ENCODE measurements at places on chromosomes 11 and 22.

GRCh38 chr11:114291381-114291780 is 4.8 kb upstream of the NNMT start:
- DNase-seq: no peak

DNA sequence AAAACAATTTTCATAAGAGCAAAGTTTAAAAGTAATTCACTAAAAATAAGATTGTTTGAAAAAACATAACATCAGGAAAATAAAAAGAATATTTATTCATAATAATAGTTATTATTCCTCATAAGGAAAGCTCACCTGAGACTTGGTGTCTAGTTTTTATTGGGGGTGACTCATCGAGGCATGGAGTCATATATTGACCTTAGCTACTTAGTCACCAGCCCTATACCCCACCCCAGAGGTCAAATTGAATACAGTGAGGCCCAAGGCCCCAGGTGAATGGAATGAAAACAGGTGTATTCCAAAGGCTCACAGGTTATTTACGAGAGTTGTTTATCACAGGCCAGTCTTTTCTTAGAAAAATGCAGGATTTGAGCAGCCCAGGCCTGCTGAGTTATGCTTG is 36.9 kb downstream of the CNTF start:
- DNase-seq: no peak

DNA sequence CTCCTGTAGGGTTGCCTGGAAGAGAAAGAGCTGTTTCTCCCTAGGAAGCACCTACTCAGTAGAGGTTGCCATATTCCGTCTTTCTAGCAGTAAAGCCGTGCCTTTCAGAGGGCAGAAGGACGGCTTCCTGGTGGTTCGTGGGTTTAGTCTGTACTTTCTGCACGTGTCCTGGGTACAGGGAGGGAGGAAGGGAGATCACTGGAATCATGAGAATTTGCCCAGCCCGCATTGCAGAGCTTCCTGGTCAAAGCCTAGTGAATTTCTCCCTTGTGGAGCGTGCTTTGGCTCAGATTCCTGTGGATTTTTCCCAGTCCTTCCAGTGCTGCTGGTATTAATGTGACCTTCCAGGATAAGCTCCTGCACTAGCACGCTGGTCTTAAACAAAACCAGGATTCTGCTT is 44.9 kb downstream of the GRAMD1B start:
- DNase-seq: no peak

- no peak for DNase-seq
Measured at GRCh38 chr22:41482319-41482935, 13.5 kb downstream of the ACO2 start.

DNA sequence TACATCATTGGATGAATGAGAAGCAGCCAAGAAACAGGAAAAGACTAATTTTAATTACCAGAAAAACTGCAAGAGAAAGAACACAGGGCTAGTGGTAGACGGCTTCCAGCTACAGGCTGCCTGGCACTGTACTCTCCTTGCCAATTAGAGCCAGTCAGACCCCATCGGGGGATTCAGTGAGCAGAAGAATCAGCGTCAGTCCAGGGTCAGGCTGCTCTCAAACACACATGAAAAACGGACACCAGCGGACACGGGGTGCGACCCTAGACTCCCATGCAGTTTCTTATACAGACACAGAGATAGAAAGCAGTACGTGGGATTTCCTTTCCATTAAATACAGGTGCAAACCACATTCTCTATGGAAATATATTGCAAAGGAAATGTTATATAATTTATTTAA is 1.1 kb upstream of the CNTN5 start:
- DNase-seq: no peak

GRCh38 chr22:27973846-27974245 is 54.8 kb upstream of the PITPNB start:
- DNase-seq: no peak

- DNase-seq: no peak
Measured at GRCh38 chr11:102836290-102836875, 7.0 kb downstream of the MMP3 start.

- DNase-seq: no peak
Measured at GRCh38 chr11:45267052-45267451, 19.1 kb downstream of the SYT13 start.

DNA sequence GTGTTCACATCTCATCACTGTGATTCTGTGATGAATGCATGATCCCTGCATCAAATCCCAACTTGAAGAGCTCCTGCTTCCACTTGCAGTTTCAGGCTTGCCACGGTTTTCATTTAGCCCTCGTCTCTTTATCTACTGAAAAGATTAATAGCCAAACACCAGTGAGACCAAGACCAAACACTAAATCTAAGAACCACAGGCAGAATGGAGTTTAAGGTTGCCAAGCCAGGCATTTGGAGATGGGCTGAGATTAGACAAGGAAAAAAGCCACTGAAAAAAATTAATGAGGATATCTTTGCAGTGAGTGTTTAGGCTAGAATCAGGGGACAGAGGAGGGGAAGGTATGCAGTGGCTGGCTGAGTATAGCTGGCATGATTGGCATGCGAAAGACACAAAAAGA is 227.2 kb upstream of the BLID start:
- no peak for DNase-seq

- DNase-seq: no peak
Measured at GRCh38 chr11:68328374-68329091, 16.1 kb downstream of the LRP5 start.

GRCh38 chr22:46436595-46437175 is 100.7 kb downstream of the CELSR1 start:
- no peak for DNase-seq

DNA sequence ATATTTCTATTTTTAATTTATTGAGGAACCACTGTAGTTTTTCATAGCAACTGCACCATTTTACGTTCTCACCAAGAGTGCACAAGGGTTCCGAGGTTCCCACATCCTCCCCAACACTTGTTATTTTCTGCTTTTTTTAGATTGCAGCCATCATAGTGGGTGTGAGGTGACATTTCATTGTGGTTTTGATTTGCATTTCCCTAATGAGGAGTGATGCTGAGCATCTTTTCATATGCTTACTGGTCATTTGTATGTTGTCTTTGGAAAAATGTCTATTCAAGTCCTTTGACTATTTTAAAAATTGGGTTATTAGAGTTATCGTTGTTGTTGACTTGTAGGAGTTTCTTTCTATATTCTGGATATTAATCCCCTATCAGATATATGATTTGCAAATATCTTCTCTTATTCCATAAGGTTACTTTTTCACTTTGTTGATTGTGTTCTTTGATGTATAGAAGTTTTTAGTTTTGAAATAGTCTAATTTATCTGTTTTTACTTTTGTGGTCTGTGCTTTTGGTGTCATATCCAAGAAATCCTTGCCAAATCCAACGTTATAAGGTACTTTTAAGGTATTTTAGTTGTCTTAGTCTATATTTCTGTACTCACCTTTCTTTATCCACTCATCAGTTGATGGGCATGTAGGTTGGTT is 9.0 kb downstream of the NEAT1 start:
- DNase-seq: no peak

DNA sequence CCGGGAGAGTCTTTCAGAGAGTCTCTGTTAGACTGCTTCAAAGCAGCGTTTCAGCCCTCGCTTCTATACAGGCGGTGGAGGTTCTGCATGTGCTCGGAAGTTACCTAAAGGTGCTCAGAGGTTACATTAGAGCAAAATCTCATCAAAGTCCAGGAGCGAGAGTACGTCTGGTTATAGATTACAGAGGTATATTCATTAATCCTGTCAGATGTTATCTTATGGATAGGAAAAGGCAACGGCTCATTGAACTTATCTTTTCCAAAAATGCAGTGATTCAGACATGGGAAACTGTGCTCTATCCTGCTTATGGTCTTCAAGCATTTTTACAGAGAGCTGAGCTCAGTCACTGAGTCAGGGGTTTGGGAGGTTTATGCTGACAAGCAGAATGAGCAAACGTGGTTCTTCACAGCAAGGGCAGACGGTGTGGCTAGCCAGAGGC is 9.1 kb upstream of the ZBED5 start:
- DNase-seq: no peak

- DNase-seq: no peak
Measured at GRCh38 chr11:93542811-93543229, 371 bp downstream of the SMCO4 start.

DNA sequence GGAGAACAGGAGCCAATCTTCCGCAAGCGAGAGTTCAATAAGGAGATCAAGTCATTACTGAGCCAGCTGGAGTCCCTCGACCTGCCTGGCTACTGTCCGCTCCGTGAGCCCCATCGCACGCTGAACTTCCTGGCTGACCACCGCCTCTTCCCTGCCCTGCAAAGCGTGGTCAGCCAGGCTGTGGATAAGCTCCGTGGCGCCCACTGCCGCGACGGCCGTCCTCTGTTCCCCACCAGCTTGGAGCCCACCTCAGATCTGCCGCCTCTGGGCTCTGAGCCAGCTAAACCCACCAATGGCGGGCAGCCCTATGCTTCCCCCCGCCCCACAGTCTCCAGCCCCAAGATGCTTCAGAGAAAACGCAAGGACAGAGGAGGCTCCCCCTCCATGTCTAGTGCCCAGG is 2.3 kb downstream of the CCDC116 start:
- no peak for DNase-seq

- no peak for DNase-seq
Measured at GRCh38 chr11:74311352-74311926, at the start of gene P4HA3. Gene P4HA3, minus strand, starts transcription at chr11:74311640. Its CDS starts 29 bp downstream, at chr11:74311611.

DNA sequence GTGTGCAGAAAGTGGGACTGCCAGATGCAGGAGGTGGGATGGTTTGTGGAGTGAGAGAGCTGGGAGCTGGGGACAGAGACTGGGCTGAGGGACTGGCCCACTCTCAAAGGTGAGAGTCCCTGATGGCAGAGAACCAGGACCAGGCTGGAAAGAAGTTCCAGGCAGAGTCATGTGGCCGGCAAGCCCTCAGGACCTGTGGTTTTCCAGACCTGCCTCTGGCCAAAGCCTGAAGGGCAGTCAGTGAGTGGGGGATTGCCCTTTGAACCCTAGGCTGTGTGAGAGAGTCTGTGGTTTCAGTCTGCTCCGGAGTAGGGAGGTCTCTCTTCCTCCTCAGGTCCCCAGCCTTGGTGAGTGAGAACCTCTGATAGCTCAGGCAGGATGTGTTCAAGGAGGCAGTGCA is 17.0 kb downstream of the KCNC1 start:
- DNase-seq: no peak

GRCh38 chr11:128474036-128474874 is 113.1 kb downstream of the ETS1 start:
- no peak for DNase-seq

- no peak for DNase-seq
Measured at GRCh38 chr11:32451808-32452207, 16.5 kb upstream of the WT1 start.

- no peak for DNase-seq
Measured at GRCh38 chr11:45094958-45095690, 51.3 kb upstream of the PRDM11 start.

- no peak for DNase-seq
Measured at GRCh38 chr11:890794-891540, 19.6 kb downstream of the CHID1 start.

GRCh38 chr11:128334311-128335044 is 252.9 kb downstream of the ETS1 start:
- no peak for DNase-seq

GRCh38 chr11:68040101-68040956 is 1.5 kb downstream of the TCIRG1 start:
- DNase-seq: no peak
